ENCODE measurements at places on chromosomes 5 and 9. TPM values are rescaled to one million over a fixed set of nuclear protein-coding genes. Genes with fewer than 3 reads are reported as not detected.

Gene REEP5
- 130 TPM for total RNA-seq

Gene C1QTNF3
- 2.1 TPM for total RNA-seq

Gene TMEM215
- not detected for total RNA-seq

Gene FGF1
- not detected for total RNA-seq

Gene SPATA31D4
- total RNA-seq: not detected

Gene FBN2
- 0.22 TPM for total RNA-seq

Gene IFNB1
- total RNA-seq: 0.61 TPM

Gene P4HA2
- total RNA-seq: 45.1 TPM

DNA sequence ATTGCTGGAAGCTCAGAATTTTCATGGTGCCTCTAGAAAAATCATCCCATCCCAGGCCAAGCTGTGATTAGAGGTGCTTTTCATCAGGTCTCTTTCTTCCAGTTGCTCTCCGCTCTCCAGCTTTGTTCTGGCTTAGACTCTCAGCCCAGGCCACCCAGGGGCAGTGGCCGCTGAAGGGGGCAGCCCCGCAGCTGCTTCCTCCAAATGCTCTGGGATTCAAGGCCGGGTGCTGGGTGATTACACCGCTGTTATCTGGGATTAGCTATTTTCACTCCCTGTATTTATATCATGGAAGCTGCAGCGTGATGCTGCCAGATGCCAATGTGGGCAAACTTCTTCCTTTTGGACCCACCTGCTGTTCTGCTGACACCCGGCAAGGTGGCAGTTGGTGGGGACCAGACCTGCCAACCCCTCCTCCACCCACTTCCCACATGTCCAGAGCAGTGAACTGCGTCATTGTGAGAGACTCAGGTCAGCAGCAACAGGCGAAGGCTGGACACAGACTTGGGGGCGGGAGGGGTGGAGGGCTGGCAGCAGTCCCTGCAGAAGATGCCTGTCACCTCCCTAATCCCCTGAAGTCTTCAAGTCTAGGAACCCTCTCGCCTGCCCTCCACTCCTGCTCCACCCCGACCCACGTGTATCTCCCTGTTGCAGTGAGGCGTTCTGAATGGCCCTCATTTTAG, 33.9 kb upstream of the NKX2-5 start:
- H3K27ac ChIP-seq: no peak overlapping the region
- no peaks in the 10 kb centered on the region for H3K4me1 ChIP-seq
- H3K4me3 ChIP-seq: no peak overlapping the region
- no peaks in the 10 kb centered on the region for H3K36me3 ChIP-seq

DNA sequence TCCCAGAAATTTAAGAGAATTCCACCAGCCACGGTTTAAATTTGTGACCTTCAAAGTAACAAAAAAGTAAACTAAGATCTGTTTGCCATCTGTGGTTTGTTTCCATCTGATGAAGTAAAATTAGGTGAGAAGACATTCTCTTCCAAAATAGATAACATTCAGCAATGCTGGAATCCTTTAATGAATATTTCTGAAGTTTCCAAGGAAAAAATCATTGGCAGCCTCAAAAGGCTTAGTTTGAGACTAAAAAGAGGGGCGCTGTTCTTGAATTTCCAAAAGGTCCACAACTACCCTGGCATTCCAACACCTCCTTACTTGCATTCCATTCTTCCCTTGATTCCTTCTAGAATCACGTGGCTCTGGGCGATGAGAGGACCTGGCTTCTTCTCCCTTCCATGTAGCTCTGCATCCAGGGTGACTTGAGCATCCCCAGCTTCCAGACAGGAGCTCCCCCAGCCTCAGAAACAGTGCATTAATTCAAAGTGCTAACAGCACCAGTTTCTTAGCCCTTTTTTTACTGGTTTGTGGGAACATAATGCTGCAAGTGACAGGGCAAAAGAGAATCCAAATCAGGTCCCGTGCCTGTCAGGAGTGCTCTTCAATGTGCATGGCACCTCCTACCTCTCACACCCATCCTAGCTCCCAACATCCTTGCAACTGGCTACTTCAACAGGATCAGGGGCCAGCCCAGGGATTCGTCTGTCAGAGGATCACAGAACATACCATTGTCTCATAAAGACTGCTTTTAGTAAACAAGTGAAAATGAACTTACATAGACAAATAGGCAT, 191.5 kb upstream of the S1PR3 start:
- no peaks in the 10 kb centered on the region for H3K4me1 ChIP-seq
- DNase-seq: no peak
- H3K27ac ChIP-seq: no peak overlapping the region
- no peaks in the 10 kb centered on the region for H3K27me3 ChIP-seq
- H3K36me3 ChIP-seq: no peaks in the 10 kb centered on the region

DNA sequence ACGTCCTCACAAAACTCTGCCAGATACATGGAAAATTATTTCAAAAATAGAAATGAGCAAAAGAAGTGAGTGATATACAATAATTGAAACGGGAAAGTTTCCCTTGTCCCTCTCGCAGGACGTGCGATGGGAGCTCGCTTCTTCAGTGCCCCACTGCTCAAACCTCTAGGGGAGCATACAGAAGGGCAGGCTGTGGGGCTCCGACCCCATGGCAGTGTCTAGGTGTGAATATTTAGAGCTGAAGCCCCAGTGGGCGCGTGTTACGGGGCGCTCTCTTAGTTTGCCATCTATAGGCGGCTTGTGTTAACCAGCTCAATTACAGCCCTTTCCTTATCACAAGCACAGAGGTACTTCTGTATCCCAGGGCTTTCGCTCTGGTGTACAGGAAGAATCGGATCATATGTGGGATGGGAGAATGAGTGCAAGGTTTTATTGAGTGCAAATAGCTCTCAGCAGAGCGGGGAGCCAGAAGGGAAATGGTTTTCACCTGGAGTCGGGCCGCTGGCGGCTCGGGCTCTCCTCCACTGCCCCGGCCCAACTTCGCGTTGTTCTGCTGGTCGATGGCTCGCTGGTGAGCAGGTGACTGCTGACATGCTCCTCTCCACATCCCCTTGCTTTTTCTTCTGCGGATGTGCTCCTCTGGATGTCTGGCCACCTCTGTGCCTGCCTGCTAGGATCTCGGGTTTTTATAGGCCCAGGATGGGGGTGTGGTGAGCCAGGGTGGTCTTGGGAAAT, 334.0 kb upstream of the PTPRD start:
- H3K4me1 ChIP-seq: no peaks in the 10 kb centered on the region
- DNase-seq: no peak
- no peaks in the 10 kb centered on the region for H3K27me3 ChIP-seq
- no peak overlapping the region for H3K27ac ChIP-seq
- no peaks in the 10 kb centered on the region for H3K36me3 ChIP-seq
- no peak overlapping the region for H3K4me3 ChIP-seq

- no peak for DNase-seq
- H3K27ac ChIP-seq: no peak overlapping the region
- no peaks in the 10 kb centered on the region for H3K4me1 ChIP-seq
Observed at GRCh38 chr9:130328349-130328801, 62.8 kb downstream of the HMCN2 start.

- H3K36me3 ChIP-seq: peaks cover 6% of the 10 kb centered on the region
- H3K4me3 ChIP-seq: peak overlapping the region; percentile 78
- H3K27me3 ChIP-seq: no peaks in the 10 kb centered on the region
- H3K27ac ChIP-seq: peak overlapping the region; percentile 63
- peaks cover 18% of the 10 kb centered on the region for H3K4me1 ChIP-seq
- DNase-seq: peak; percentile 64
Observed at GRCh38 chr9:95434116-95435073, 82.4 kb downstream of the PTCH1 start.

GRCh38 chr5:62592558-62592957, 13.9 kb downstream of the LRRC70 start:
- DNase-seq: no peak

- no peak for DNase-seq
- H3K27ac ChIP-seq: no peak overlapping the region
- no peaks in the 10 kb centered on the region for H3K27me3 ChIP-seq
- no peaks in the 10 kb centered on the region for H3K4me1 ChIP-seq
Observed at GRCh38 chr5:23026252-23027170, 173.4 kb upstream of the CDH12 start.

- H3K4me3 ChIP-seq: no peak overlapping the region
- no peaks in the 10 kb centered on the region for H3K36me3 ChIP-seq
- H3K27ac ChIP-seq: no peak overlapping the region
- DNase-seq: no peak
Observed at GRCh38 chr9:31071606-31072286, 1312.7 kb upstream of the ACO1 start.

GRCh38 chr5:173736923-173737412, 120.5 kb upstream of the BOD1 start:
- H3K4me1 ChIP-seq: peaks cover 30% of the 10 kb centered on the region
- peak; percentile 83 for DNase-seq
- H3K36me3 ChIP-seq: peaks cover 5% of the 10 kb centered on the region
- no peak overlapping the region for H3K4me3 ChIP-seq
- H3K27ac ChIP-seq: peak overlapping the region; percentile 78
- no peaks in the 10 kb centered on the region for H3K27me3 ChIP-seq

DNA sequence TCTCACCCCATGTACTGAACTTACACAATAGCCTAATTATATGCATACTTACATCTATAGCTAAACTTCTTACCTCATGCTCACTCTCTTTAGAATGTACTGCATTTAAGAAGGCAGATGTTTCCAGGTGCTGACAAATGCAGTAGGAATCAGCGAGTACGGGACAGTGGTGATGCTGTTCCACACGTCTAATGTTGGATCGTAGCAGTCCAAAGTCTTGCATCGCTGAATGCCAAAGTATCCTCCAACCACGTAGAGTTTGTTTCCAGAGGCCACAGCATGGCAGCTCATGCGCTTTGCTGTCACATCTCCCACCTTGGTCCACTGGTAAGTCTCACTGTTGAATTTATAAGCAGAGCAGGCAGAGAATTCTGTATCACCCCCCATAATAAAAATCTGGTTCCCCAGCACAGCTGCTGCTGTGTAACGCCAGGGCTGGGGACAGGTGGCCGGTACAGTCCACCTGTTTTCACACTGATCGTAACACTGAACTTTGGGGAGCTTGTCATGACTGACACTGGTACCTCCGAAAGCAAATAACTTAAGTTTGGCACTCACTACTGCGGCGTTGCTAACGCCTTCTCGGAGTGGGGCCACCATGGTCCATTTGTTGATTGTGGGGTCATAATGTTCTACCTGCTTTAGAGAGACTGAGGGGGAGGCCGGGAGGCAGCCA, 5.8 kb downstream of the ENC1 start:
- peaks cover 98% of the 10 kb centered on the region for H3K36me3 ChIP-seq
- H3K4me1 ChIP-seq: peaks cover 82% of the 10 kb centered on the region
- no peak overlapping the region for H3K27ac ChIP-seq
- no peak for DNase-seq

- H3K27me3 ChIP-seq: no peaks in the 10 kb centered on the region
- no peak overlapping the region for H3K27ac ChIP-seq
- no peak for DNase-seq
- H3K4me3 ChIP-seq: no peak overlapping the region
Observed at GRCh38 chr9:116594547-116594946, 92.6 kb upstream of the TRIM32 start.

DNA sequence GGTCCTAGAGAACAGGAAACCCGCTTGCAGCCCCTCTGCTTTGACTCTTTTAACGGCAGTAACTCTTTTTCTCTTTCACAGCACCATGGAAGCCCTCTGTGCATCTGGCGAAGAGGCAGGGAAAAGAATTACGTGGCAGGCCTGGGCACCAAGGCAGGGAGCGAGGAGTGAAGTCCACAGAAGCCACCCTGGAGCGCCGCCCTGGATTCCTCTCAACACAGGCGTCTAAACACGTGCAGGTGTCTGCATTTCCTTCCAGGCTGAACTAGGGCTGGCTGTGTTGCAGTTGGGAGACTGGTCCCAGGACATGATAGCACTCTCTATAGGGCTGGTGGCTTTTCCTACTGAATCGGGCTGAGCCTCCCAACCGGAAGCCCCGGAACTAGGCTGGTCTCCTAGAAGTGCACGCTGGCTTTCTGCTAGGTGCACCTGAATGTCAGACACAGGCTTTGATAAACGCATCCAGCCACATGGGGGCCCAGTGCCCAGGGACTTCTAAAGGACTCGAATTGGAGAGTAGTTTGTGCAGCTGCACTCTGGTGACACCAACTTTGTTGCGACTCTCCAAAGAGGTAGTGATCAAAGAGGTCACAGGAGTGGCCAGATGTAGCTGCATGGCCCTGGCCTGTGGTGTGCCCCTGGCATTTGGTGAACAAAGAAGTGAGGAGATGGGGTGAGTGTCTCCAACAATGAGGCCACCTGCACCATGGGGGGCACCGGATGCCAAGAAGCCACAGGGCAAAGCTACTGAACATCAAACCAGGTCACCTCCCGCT, 54.5 kb downstream of the AK8 start:
- no peak for DNase-seq
- no peaks in the 10 kb centered on the region for H3K4me1 ChIP-seq

GRCh38 chr5:50606179-50606578, 60.3 kb upstream of the PARP8 start:
- H3K36me3 ChIP-seq: no peaks in the 10 kb centered on the region
- H3K4me1 ChIP-seq: peaks cover 24% of the 10 kb centered on the region
- no peak overlapping the region for H3K4me3 ChIP-seq
- peak overlapping the region; percentile 55 for H3K27ac ChIP-seq

DNA sequence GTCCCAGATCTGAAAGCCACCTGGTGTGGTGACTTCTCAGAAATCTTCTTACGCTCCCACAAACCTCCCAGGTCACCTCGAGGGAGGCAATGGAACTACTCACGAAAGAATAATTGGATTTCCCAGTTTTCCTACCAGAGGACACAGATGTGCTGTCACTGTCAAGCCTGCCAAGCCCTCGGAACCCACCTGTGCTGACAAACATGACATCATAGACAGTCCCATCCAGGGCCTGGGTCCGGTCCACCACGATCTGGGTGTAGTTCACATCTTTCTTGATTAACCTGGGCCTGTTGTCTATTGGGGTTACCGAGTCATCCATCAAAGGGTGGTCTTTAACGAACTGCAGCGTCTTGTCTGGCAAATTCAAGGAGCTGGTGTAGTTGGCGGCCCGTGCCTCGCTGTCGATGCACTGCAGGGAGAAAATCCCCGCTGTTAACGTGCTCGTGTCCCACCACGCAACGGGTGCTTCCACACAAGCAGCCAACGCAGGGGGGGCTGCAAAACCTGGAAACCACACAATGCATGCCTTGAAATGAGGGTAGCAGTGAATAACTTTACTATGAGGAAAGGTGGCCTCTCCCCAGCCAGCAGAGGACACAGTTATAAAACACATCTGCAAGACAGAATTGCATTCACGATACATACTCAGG, 69.0 kb downstream of the SECISBP2 start:
- H3K4me3 ChIP-seq: no peak overlapping the region
- no peaks in the 10 kb centered on the region for H3K27me3 ChIP-seq
- DNase-seq: no peak
- no peaks in the 10 kb centered on the region for H3K4me1 ChIP-seq

DNA sequence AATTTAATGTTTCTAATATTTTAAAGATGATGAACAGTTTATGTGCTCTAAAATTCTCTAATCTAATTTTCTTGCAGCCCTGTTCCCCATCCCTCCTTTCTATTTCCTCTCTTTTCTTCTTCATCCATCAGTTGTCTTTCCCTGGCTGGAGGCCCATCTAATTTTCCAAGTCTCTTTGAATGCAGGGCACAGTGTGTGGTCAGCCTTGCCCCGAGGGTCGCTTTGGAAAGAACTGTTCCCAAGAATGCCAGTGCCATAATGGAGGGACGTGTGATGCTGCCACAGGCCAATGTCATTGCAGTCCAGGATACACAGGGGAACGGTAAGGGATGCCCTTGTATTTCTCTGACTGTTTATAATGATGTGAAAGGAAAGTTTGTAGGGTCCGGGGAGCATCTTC, 111.8 kb downstream of the MEGF10 start:
- H3K36me3 ChIP-seq: no peaks in the 10 kb centered on the region
- DNase-seq: no peak
- H3K27me3 ChIP-seq: peaks cover 20% of the 10 kb centered on the region
- H3K4me3 ChIP-seq: no peak overlapping the region

GRCh38 chr5:173515526-173515925, 100.9 kb downstream of the BOD1 start:
- H3K36me3 ChIP-seq: peaks cover 5% of the 10 kb centered on the region
- H3K27ac ChIP-seq: no peak overlapping the region
- DNase-seq: no peak
- H3K4me1 ChIP-seq: peaks cover 22% of the 10 kb centered on the region
- no peaks in the 10 kb centered on the region for H3K27me3 ChIP-seq
